ENCODE measurements at places on chromosomes 11 and 22.

DNA sequence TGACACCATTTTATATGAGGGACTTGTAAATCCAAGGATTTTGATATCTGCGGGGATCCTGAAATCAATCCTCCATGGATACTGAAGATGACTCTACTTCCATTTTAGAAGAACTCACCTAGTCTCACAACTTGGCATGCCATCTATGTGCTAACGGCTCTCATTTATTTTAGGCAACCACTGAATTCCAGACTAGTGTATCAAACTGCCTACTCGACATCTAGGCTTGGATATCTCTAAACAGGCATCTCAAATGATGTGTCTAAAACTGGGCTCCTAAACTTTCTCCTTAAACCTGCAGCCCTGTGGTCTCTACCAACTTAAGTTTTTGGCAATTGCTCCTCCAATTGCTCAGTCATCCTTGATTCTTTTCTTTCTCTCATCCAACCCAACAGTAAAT, 31.2 kb upstream of the CLNS1A start:
- DNase-seq, result no peak

GRCh38 chr22:27761665-27762064, 39.9 kb downstream of the MN1 start:
- no peak for DNase-seq

- no peak for DNase-seq
Observed at GRCh38 chr22:49838771-49839717, 11.4 kb upstream of the BRD1 start.

DNA sequence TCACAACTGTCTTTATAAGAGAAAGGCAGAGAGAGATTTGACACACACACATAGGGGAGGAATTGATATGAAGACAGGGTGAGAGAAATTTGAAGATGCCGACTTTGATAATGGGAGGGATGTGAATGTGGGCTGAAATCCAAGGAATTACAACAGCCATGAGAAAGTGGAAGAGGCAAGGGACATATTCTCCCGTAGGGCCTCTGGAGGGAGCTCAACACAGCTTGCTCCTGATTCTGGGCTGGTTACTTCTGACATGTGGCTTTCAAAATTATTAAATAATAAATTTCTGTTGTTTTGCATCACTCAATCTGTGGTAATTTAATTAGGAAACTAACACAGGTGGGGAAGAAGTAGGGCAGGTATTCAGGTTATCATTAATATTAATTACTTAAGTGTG, 282.9 kb downstream of the LUZP2 start:
- DNase-seq, result no peak

DNA sequence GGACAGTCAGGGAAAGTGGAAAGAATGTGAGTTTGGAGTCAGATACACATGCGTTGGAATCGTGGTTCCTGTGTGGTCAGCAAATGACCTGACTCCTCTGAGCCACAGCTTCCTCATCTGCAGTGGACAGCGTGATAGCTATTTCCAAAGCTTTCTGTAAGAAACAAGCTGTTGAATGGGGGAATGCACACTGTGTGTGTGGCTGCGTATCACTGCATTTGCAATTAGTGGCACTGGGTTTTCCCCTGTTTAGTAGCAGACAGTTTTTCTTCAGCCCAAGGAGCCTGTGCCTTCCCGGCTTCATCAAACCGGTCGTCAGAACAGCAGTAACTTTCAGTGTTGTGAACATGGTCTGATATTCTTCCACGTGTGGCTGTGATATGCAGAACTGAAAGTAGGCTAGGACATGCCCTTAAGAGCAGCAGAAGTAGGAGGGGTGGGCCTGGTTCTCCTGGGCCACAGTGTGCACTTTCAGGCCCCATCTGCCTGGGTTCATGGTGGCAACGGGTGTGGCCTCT, 121.5 kb downstream of the RRAS2 start:
- DNase-seq, result no peak

DNA sequence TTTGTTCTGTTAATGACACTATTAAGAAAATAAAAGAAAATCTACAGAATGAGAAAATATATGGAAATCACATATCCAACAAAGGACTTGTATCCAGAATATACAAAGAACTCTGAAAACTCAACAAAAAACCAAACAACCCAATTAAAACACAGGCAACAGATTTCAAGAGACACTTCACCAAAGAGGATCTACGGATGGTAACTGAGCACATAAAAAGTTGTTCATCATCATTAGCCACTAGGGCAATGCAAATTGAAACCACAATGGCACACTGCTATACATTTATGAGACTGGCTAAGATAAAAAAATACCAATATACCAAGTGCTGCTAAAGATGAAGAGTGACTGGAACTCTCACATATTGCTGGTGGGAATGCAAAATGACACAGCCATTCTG, 34.5 kb upstream of the SLC25A1 start:
- DNase-seq, result no peak

DNA sequence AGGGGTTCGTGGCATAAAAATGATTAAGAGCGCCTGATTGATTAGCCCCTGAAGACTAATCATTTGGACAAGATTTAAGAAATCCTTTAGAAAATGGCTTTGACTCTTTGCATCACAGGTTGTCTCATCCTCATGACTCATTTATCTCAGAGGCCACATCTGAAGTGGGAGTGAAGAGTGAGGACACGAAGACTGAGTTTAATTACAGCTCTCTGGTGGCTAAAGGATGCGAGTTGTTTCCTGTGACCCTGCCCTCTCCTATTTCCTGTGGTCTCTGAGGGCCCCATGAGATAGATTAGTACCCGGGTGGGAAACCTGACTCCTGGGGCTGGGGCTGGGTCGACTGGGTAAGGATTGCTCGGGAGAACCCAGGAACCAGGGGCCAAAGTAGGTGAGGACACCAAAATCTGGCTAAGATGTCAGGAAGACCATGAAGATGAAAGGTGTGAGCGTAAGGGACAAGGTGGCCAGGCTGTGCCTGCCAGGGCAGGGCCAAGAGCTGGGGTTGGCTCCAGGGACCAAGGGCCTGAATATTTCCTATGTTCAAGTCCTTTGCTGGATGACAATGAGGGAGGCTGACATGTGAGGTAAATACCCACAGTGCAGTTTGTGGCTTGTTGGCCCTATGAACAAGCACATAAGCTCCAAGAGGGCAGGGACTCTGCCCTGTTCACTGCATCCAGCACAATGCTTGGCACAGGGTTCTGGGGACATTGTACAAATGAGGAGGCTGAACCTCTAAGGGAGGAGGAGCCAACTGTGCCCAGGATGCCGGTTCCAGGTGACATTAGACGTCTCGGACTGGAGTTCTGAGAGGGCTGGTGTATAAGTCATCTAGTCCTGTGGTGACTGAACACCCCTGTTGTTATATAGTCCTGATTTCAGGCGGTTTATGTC, 3.6 kb downstream of the OTOG start:
- no peak for DNase-seq

GRCh38 chr11:122664188-122664587, 8.7 kb downstream of the UBASH3B start:
- DNase-seq, result no peak
